PC-9 (cell line): ENCODE measurements at places on chromosomes 2 and 18. TPM values are rescaled to one million over a fixed set of nuclear protein-coding genes. Genes with fewer than 3 reads are reported as not detected.

- peak; percentile 79 for DNase-seq
Observed at GRCh38 chr2:43611987-43612894, 16.4 kb upstream of the THADA start.

DNA sequence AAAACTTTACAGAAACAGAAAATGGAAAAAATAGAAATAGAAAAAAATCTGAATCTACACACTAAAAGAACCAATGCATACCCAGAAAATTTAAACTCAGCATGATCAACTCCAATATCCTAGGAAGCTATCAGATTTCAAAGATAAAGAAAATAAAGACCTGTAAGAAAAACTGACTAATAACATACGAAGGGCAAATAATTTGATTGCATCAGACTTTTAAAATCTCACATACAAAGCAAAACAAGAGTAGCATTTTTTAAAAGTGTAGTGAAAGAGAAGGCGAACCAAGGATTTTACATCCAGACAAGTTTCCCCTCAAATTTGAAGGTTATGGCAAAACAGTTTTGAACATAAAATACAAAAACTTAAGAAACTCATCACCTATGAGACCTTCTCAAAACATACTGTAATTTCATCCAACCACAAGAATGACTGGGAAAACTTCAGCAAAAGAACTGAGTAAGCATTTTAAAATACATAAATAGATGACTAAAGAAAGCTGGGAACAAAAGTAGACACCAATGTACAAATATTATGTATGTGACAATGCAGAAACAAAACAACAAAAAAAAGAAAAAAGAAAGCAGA, 54.8 kb downstream of the NBAS start:
- DNase-seq = no peak

DNA sequence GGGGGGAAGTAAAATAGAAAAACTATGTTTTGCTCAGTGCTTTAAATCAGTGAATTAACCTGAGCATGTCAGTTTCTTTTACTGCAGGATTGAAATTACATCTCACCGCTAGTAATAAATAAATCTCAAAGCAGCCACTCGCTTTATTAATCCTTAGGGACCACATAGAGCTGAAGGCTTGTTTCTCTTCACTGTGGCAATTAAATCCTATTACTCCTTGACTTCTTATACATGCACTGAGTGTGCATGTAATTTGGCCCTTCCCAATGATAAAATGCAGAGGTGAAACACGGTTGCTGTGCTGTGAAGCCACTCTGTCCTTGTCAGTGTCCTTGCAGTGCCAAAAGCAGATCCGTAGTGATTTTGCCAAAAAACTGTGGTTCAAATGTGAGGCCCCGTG, 77.1 kb upstream of the RBM44 start:
- DNase-seq = no peak

GRCh38 chr2:23691565-23691964, 235.4 kb downstream of the ATAD2B start:
- no peak for DNase-seq

- peak; percentile 38 for DNase-seq
Observed at GRCh38 chr2:71856773-71857525, 290.7 kb downstream of the CYP26B1 start.

GRCh38 chr2:185970148-185970852, 231.7 kb downstream of the FSIP2 start:
- DNase-seq = no peak

GRCh38 chr2:158291544-158292180, 164.9 kb downstream of the CCDC148 start:
- DNase-seq = no peak

DNA sequence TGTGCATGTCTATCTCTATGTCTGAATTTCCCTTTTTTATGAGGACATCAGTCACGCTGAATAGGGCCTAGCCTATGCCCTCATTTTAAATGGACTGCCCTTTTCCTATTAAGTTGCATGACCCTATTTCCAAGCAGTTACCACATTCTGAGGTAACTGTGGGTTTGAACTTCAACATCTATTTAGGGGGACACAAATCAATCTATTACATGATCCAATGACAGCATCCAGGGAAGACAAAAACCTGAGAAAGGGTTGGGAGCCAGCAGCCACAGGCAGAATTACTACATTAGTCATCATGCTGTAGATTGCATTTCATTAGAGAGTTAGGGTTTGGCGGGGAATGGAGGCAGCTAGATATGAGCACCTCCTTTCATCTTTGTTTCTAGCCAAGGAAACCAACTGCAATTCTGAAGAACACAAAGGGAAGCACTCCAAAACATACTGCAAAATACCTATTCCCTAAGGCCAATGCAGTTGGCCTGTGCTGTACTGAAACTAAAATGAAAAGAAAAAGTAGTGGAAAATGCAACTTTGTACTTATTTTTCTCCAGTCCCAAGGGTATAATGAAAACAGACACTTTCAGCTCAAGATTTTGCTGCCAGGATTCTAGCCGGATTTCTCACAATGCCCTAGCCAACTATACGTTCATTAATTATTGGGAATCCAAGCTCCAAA, 40.4 kb upstream of the C1D start:
- no peak for DNase-seq

DNA sequence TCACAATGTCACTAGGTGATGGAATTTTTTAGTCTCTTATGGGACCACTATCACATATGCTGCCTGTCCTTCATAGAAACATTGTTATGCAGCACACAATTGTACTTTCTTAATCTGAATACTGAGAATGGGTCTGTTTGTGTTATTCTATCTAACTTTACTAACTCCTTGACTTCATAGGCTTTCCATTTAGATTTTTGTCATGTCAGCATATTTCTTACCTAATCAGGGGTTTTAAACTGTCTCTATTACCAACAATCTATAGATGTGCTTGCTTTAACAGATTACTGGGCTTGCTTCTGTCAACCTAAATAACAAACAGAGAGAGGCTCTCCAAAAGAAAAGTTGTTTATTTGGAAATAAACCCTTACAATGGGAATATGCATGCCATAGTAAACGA, 289.6 kb upstream of the ZNF804A start:
- DNase-seq = no peak

DNA sequence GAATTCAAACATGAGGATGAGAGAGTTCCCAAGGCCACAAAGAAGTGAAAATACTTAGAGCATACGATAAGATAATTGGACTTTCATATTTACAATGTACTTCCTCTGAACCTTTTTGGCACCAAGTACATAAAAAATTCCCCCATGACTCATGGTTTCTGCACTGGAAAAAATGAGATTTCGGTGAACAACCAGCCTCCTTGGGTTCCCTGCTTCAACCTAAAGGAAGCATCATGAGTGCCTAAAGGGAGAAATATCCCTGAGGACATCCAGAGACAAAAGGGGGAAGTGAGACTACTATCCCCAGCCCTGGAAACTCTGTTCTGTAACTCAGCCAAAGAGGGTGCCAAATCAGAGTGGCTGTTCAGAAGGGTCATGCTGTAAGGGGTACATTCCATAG, 562.7 kb upstream of the SLC39A10 start:
- DNase-seq = no peak

- no peak for DNase-seq
Observed at GRCh38 chr2:230586328-230586982, 126.2 kb upstream of the CAB39 start.

GRCh38 chr2:20880221-20880771, 57.4 kb upstream of the LDAH start:
- DNase-seq = peak; percentile 5

DNA sequence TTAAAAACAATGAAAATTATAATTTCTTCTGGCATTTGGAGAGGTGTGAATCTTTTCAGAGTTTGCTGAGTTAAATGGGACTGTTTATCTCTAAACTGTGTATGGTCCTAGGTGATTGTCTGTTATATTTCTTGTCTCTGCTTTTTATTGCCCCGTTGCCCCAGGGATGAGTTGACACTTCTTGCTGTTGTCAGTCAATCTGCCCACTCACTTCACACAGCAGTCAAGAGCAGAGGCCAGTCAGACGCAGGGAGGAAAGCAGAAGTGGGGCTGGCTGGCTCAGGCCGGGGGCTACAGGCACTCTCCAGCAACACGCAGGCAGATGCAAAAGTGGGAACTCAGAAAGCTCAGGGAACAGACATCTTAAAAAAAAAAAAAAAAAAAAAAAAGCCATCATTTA, 365.2 kb downstream of the CLIP4 start:
- no peak for DNase-seq

DNA sequence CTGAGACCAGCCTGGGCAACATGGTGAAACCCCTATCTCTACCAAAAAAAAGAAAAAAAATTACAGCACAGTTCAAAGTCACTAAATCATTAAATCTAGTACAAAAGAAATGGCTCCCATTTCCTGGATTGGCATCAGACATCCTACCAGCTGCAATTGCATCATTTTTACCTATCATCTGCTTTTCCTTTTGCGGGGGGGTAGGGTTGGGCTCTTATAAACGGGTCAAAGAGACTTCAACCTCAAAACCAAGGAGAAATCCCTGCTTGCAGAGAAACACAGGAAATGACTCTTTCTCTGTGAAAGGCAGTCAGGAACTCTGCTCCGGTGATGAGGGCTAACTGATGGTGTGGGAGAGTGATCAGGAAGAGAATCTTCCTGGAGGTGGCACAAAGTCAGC, 45.3 kb upstream of the RFX8 start:
- peak; percentile 71 for DNase-seq

DNA sequence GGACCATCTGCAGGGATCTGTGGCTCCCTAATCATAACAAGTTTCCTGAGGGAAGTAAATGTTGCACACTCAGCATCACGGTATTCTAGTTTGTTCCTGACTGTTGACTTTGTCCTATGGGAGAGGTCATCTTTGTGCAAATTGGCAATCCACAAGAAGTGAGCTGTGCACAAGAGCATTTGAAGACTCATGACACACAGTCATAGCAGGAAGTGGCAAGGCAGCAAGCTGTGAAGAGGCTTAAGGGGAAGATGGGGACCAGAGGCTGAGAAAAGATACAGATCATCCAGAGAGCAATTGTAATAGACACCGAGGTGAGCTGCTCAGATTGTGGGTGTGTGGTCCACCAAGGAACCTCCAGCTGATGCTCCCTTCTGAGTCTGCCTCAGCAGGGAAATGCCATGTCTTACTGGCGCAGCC, 2.7 kb downstream of the TNP1 start:
- DNase-seq = peak; percentile 58

GRCh38 chr2:168601741-168602140, 145.7 kb downstream of the CERS6 start:
- DNase-seq = no peak

DNA sequence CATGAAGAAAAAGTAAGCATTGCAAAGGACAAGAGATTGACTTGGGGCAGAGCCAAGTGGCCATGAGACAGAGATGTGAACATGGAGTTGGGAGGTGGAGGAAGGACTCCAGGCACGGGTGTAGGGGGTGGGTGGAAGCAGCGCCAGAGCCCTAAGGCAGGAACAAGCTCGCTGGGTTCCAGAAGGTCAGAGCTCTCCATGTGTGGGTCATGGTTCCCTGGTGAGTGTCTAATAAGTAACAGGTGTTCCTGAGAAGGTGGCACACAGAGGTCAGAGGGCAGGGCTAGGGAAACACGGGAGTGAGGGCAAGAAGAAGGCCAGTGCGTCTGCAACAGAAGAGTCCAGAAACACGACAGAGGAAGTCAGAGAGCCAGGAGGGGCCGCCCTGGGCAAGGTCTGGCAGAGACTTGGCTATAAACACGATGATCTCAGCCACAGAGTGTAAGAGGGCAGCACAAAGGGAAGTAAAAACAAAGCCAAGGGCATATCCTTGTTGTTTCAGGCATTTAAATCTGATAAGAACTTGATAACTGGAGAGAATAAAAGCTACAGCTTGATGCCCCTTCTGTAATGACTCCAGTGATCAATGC, 260.8 kb downstream of the TGIF1 start:
- DNase-seq = peak; percentile 53

GRCh38 chr2:205077159-205077558, 531.9 kb downstream of the PARD3B start:
- DNase-seq = no peak

DNA sequence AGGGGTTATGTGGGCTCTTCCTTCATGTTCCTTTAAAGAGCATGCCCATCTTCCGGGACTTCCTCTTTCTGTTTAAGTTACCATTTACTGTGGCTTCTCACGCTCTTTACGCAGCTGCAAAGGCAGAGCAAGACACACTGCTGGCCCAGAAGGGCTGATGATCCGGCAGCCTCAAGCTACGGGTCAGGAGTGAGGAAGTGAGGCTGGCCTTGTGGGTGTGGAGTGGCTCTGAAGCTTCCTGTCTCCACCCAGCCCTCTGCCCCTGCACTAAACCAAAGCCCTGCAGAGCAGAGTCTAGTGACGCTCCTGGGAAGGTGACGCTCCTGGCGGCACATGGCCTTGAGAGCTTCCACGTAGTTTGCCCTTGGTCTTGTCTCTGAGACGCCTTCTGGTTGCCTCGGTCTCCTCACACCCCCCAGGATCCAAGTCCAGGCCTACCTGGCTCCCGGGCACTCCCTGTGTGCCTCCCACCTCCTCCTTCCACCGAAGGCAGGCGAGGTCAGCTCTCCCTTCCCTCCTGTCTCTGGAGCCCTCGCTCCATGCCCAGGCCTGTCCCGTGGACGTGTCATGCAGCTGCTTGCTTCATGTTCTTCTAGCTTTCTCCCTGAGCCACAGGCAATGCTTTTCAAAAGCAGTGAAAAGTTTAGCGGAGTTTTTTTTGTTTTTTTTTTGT, 50.3 kb downstream of the ARL4C start:
- DNase-seq = peak; percentile 34

- DNase-seq = no peak
Observed at GRCh38 chr18:48354746-48355260, 54.4 kb downstream of the ZBTB7C start.

- no peak for DNase-seq
Observed at GRCh38 chr2:120489023-120489422, 143.1 kb downstream of the INHBB start.

DNA sequence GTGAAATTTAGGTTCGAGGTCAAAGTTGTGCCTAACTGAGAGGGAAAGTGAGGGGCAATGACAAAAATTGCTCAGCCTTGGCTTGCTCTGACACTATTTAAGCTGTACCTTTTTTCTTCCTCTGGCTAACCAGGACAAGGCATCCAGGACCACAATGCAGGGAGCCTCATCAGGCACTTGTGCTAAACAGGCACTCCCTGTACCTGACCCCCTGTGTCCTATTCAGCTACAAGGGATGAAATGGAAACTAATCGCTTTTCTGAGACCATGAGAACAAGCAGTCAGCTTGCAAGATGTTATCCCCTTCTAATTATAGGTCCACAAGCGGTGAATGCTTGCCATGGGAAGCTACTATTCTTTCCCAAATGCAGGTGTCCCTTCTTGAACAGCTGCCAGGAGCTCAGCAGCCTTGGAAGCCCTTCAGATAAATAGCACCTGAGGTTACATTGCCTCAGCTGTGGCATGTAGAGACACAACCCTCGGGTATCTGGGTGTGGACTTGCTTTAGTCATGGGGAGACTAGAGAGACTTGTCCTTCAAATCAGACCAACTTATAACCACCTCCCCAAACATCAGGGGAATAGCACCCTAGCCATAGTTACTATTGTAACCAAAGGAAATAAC, 19.1 kb upstream of the ITGA6 start:
- peak; percentile 88 for DNase-seq

Gene RMDN2
- total RNA-seq = 4.0 and 5.3 TPM in 2 replicates

Gene ANKRD29
- 4.3 and 4.6 TPM in 2 replicates for total RNA-seq

Gene APLF
- 3.9 and 4.5 TPM in 2 replicates for total RNA-seq

Gene TTC39C
- 13.0 and 15.3 TPM in 2 replicates for total RNA-seq

Gene CHAC2
- total RNA-seq = 2.7 and 5.0 TPM in 2 replicates

Gene CABYR
- total RNA-seq = 19.5 and 32.4 TPM in 2 replicates

Gene SMARCAL1
- 39.7 and 40.5 TPM in 2 replicates for total RNA-seq

Gene EPAS1
- total RNA-seq = 127 and 163 TPM in 2 replicates
